ENCODE measurements at places on chromosomes 11 and 22. TPM values are rescaled to one million over a fixed set of nuclear protein-coding genes. Genes with fewer than 3 reads are reported as not detected.

MCHR1 gene
- not detected for total RNA-seq

RBMXL2 gene
- total RNA-seq, result not detected

RPL27A gene
- 2,710 TPM for total RNA-seq

MFNG gene
- total RNA-seq, result 2.5 TPM

OR52N4 gene
- total RNA-seq, result not detected

OR52A1 gene
- not detected for total RNA-seq

All from A549 treated with GW870086 at 1 μM for 4 hours (cell line).